ENCODE measurements at places on chromosomes 1 and 21.
A peak's percentile ranks its signal among the peaks of the same experiment; 100 is the strongest.

DNA sequence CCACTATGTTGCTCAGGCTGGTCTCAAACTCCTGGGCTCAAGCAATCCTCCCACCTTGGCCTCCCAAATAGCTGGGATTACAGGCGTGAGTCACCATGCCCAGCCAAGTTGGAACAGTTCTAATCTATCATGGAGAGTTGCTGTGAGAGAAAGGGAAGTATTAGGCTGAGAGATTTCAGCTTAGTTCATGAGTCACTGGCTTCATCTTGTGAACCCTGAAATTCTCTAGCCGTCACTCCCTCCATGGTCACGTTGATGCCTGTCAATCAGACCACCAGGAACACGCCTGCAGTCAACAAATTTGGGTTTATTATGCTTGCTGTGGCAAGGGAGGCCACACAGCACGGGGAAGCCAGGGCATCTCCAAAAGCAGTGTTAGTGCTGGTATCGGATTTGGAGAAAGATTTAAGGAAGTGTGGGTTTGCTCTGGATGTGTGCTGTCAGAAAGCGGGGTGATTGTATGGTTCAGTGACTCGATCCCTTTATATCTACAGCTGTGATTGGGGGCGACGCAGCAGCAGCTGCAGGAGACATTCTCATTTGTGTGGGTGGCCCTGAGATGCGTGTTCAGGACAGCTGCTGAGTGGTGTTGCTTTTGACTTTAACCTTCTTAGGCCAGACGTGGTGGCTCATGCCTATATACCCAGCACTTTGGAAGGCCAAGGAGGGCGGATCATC lies 18.7 kb downstream of the UQCRHL start:
- DNase-seq = peak; percentile 93

- no peak for DNase-seq
Measured at GRCh38 chr21:32304998-32305397, 6.3 kb downstream of the MRAP start.

DNA sequence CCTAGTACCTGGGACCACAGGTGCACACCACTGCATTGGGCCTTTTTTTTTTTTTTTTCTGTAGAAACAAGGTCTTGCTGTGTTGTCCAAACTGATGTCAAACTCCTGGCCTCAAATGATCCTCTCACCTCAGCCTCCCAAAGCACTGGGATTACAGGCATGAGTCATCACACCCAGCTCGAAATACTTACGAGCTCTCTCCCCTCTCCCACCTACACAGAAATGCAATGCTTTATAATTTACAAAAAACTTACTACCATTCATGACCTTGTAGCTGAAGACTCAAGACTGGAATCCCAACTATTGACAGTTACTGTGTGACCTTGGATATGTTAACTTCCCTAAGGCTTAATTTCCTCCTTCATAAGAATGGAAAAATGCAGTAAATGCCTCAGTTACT lies 18.7 kb downstream of the FOXJ3 start:
- DNase-seq = no peak

GRCh38 chr1:147808025-147808424 lies 47.6 kb upstream of the GJA5 start:
- no peak for DNase-seq

GRCh38 chr1:240174734-240175133 lies 83.1 kb downstream of the FMN2 start:
- DNase-seq = peak; percentile 6

- DNase-seq = no peak
Measured at GRCh38 chr1:64161357-64161941, 42.0 kb upstream of the UBE2U start.

GRCh38 chr1:55947446-55947845 lies 631.9 kb downstream of the PLPP3 start:
- DNase-seq = no peak

GRCh38 chr1:28668956-28669723 lies 556 bp downstream of the GMEB1 start:
- peak; percentile 39 for DNase-seq

- no peak for DNase-seq
Measured at GRCh38 chr1:6691507-6691906, 10.1 kb downstream of the DNAJC11 start.

- peak; percentile 83 for DNase-seq
Measured at GRCh38 chr1:44237721-44238457, 24.6 kb downstream of the DMAP1 start.

GRCh38 chr1:41789661-41790330 lies 128.9 kb downstream of the HIVEP3 start:
- DNase-seq = peak; percentile 65

- DNase-seq = no peak
Measured at GRCh38 chr1:226762988-226763904, 24.2 kb upstream of the ITPKB start.

DNA sequence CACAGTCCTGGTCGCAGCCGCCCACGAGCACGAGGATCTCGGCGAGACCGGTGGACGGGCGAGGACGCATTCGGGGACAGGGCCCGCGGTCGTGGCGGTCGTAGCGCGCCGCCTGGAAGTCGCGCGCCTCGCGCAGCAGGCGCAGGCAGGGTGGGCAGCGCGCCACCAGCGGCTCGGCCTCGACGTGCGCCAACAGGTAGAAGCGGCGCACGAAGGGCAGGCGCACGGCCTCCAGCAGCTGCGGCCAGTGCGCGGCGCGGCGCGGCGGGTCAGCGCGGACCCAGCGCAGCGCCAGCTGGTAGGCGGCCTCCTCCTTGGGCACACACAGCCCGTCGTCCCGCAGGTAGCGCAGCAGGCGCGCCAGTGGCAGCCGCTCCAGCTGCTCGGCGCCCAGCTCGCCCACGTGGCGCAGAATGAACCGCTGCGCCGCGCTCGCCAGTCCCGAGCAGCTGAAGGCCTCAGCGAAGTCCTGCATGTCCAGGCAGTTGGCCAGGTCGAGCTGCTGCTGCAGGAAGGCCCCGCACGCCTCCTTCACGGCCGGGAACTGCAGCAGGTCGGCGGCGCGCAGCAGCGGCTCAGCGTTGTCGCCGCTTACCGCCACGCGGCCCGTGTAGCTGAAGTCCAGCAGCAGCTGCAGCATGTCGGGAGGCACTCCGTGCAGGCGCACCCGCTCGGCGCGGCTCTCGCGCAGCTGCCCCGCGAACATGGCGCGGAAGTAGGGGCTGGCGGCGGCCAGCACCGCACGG lies 573 bp downstream of the KLHL21 start:
- DNase-seq = no peak

- DNase-seq = no peak
Measured at GRCh38 chr1:47661040-47661439, 223.2 kb downstream of the FOXD2 start.

DNA sequence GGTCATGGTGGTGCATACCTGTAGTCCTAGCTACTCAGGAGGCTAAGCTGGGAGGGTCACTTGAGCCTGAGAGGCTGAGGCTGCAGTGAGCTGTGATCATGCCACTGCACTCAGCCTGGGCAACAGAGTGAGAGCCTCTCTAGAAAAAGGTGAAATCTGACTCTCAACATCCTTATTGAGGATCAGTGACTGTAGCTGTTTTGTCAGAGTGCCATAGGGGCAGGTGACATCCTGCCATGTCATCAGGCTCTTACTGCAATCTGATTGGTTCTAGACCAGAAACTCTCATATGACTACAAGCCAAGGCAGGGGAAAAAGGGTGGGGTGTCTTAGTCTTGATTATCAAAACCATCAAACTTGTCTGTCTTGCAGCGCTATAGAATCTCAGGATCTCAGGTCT lies 62.8 kb upstream of the NGF start:
- DNase-seq = no peak

- no peak for DNase-seq
Measured at GRCh38 chr1:197466813-197467212, 198.8 kb downstream of the CRB1 start.

- no peak for DNase-seq
Measured at GRCh38 chr1:185566995-185567394, 167.2 kb upstream of the HMCN1 start.

DNA sequence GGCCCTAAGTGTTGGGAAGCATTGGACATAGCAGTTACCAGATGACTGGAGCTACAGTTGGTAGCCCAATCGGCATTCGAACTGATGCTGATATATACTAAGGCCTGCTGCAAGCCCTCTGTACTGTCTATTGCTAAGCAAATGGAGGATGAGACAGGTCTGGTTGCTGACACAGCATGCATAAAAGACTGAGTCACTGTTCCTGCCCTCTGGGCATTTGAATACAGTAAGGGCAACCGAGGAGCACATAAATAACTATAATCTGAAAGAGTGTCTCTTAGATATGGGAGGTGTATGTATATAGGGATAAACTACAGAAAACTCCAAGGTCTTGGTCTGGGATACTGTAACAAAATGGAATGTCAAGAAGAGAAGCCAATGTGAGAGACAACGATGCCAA lies 16.8 kb upstream of the MARK1 start:
- DNase-seq = no peak

GRCh38 chr1:116401646-116402176 lies 28.7 kb downstream of the ATP1A1 start:
- DNase-seq = no peak

DNA sequence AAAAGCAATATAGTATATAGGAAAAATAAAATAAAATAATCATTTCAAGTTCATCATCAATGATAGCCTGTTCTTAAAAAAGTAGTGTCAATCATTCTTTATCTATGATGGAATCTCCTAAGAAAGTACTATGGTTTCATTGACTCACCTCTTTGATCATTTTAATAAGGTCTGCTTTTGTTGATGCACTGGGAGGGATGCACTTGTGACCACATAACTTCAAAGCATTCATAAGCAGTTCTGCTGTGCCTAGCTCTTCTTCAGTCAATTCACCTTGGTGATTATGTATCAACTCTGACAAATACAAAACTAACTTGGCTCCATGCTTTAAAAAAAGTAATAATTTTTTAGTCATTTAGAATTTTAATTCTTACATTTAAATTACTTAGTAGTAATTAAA lies 84.8 kb upstream of the GNG4 start:
- DNase-seq = no peak

- DNase-seq = no peak
Measured at GRCh38 chr1:10765734-10766478, 30.5 kb downstream of the CASZ1 start.

GRCh38 chr1:107327446-107327845 lies 186.6 kb downstream of the NTNG1 start:
- DNase-seq = no peak

- DNase-seq = no peak
Measured at GRCh38 chr1:99397863-99398262, 133.6 kb downstream of the PLPPR4 start.

- DNase-seq = no peak
Measured at GRCh38 chr1:68449901-68450300, at the start of gene RPE65. RPE65 (minus strand) TSS chr1:68449954; CDS start chr1:68449905, 49 bp downstream.

DNA sequence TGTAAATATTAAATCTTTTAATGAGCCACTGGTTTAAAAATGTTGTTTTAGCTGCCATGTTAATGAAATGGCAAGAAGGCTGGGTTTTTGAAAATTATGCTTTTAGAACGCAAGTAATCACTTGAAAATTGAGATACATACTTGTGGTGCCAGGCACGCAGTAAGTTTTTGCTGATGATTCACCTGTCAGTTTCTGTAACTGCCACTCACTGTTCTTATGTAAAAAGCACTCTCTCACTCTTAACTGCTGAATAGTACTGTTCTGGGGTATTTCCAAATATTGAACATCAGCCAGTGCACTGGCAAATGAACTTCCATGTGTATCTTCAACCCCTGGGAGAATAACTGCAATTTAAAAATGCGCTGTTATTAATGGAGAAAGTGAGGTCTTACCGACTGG lies 17.9 kb downstream of the LGALS8 start:
- DNase-seq = no peak

DNA sequence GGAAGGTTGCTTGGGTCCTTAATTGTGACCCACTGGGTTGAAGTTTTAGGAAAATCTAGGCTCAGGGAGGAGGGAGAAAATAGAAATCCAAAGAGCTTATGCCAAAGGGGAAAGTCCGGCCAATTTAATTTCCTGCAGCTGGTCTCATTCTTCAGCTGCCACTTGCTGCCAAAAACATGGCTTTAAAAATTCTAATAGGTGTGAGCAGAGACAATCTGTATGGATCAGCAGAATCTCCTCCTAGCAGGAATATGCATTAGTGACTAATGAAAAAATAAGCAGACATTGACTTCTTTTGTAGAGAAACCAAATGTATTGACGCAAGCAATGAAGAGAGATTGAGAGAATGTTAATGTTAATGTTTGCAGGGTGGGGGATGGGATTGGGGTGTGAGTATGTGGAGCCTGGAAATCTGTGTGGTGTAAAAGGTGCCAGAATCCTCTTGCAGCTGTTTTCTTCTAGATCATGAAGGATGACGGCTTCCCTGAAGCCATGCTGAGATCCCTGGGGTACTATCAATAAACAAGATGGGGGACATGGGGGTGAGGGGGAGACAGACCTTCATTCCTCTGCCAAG lies 35.3 kb downstream of the VWA5B1 start:
- no peak for DNase-seq

Data from inflammatory macrophage treated with lipopolysaccharide for 1 hour (primary cell).